Activated CD8-positive, alpha-beta memory T cell treated with anti-CD3 and anti-CD28 coated beads for 24 hours (primary cell): ENCODE measurements at places on chromosomes 11 and 22.

GRCh38 chr11:62245271-62245753, 3.3 kb downstream of the SCGB1D2 start:
- no peak for DNase-seq

- no peak for DNase-seq
These were observed 1.5 kb downstream of the TRIM6 start for GRCh38 chr11:5597953-5598352.

DNA sequence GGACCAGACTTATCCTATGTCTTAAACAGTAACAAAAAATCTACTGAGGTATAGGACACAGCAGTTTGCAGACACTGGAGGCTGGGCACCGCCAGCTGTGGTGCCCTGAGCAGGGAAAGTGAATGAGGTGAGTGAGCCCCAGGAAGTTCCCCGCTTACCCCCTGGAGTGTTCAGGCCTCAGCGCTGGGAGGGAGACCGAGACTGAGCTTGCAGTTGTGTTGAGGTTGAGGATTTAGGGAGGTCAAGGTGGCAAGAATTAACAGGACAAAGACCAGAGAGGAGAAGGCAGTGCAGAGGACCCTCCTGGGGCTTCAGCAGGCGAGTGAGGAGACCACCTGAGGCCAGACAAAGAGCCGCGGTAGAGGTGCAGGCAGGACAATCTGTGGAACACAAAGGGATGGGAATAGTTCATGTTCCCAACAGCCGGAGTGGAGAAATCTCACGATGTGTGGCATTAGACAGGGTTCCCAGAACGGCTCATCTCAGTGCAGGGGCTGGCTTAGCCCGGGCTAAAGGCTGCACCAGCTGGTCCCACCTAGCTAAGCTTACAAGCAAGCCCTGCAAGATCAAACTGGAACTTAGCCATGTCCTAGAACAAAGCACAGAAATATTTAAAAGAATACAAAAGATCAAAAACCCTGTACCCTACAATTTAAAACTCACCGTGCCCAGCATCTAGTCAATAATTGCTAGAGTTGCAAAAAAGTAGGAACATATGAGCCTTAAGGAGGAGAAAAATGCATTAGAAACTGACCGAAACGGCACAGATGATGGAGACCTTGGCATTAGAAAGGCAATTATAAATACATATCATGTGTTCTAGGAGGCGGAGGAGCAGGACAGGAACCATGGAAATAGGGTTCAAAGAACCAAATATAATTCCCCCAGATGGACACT, 47.4 kb upstream of the PITPNB start:
- DNase-seq, result no peak

DNA sequence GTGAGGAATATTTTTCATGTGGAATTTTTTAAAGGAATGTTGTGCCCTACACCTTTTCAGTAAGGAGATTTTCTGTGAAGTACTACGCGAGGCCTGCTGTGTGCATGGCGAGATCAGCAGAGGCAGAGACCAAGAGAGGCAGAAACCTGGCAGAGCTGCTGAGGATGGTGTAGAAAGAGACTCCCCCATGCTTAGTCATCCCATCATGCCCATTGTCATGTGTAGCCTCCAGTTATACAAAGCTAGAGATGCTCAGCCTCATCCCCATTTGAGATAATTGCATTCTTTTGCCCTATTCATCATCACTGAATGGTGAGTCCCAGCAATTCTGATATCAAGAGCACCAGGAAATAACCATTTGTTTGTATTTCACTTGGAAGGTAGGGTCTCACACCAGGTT, 3.0 kb upstream of the MS4A7 start:
- no peak for DNase-seq

- no peak for DNase-seq
These were observed 78.4 kb upstream of the WNT7B start for GRCh38 chr22:46055181-46055875.
